ENCODE measurements at places on chromosomes 4 and X.

- DNase-seq = no peak
Measured at GRCh38 chr4:159271856-159272255, 169.0 kb downstream of the RAPGEF2 start.

- DNase-seq = no peak
Measured at GRCh38 chr4:39353478-39354253, 12.5 kb downstream of the RFC1 start.

DNA sequence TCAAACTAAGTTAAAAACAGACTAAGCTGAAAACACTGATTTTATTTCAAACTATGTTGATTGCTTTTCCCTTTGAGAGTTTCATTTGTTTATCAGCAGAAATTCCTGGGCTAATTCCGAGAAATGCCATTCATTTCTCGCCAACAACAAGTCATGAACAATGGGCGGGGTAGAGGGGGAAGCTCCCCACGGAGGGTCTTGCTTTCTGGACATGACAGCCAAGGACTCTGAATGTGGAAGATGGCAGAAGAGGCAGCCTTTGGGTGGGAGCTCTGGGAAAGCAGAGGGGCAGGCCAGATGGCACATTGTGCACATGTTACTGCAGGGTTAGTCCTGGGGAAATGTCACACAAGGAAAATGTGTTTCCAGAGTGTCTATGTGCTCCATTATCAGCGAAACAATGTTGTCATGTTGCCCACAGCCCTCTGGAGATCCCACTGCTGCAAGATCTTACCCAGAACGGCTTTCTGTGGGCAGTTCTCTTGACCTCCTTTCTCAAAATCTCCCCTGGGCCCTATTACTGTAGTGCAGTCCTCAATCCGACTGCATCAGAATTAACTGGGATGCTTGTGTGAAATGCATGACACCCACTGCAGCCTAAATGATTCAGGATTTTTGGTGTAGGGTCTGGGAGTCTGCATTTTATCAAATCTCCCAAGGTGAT lies 45.0 kb downstream of the CHRDL1 start:
- DNase-seq = no peak

DNA sequence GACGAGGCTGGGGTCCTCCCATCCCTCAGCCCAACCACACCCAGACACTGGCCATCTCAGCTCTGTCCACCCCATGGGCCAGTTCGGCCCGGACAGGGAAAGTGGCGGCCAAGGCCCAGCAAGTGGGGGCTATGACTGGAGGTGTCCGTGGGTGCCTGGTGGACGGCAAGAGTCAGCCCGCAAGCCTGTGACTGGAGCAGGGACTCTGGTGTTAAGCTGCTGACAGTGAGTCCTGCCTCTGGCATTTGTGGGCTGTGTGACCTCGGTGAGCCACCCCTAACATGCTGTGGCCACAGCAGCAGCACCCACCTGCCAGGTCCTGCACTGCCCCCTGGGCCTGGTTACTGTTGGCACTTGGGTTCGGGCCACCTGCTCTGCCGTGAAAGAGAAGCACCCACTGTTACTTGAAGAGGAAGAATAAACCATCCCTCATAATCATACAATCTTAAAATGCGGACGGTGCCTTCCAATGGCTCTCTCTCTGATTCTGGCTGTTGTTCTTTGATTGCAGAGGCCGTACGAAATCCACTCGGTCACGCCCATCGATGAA lies 252.0 kb downstream of the EVC2 start:
- DNase-seq = no peak

GRCh38 chrX:76977452-76977851 lies 469.7 kb upstream of the FGF16 start:
- no peak for DNase-seq

GRCh38 chr4:113311047-113311446 lies 261.6 kb downstream of the ANK2 start:
- DNase-seq = no peak

DNA sequence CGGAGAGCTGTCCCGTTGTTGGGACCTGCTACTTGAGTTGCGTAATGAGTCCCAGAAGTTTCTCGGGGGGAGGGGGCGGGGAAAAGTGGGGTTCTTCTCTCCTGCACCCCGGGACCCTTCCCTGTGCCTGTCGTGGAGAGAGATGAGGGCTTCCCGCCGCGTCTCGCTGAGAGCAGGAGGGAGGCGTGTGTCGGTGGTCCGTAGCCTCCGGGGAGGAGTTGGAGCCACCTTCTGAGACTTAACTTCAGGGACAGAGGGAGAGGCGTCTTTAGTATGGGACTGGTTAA lies 698 bp downstream of the AFF1 start:
- no peak for DNase-seq

- DNase-seq = no peak
Measured at GRCh38 chr4:133647206-133647605, 498.1 kb downstream of the PCDH10 start.

DNA sequence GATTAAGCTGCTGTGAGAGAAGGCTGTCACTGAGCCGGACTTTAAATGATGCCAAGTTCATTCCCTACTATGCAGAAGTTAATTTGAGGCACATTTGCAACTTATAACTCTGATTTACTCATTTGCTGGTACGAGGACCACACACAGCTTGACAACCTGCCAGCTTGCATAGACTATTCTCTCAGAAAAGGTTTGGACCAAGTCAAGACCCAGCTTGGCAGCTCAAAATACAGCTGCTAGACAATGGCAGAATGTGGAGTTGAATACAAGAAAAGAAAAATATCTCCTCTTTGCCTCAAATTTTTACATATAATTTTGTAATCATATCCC lies 338.9 kb downstream of the DHX15 start:
- no peak for DNase-seq

DNA sequence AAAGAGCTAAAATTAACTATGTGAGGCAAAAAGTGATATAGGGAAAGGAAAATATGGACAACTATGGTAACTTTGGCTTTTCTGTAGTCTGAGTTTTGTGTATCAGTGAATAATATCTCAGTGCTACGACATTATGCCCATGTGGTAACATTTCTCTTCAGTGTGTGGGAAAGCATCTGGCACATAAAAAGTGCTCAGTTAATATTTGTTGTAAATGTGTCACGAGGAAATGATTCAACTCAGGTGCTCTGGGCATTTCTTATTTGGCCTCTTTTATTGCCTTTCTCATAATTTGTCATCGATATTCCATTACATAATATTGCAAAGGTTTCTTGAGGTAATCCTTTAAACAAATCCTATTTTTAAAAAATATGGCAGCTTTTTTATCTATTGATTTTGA lies 17.6 kb downstream of the OFD1 start:
- DNase-seq = no peak

DNA sequence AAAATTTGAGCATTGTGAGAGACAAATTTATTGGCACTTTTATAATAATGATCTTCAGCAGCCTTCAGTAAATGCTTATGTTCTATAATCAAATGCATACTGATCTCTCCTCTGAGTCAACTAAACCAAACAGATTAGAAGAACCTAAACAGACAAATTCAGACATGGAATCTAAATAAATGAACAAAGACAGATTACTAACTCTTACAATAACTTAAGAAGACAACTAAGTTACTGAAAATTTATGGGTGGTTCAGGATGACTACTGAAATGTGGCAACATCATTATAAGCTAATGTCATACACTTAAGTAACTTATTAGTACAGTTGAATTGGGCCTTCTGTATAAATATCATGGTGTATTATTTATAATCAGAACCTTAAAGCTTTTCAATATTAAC lies 127.3 kb downstream of the NEK1 start:
- no peak for DNase-seq

DNA sequence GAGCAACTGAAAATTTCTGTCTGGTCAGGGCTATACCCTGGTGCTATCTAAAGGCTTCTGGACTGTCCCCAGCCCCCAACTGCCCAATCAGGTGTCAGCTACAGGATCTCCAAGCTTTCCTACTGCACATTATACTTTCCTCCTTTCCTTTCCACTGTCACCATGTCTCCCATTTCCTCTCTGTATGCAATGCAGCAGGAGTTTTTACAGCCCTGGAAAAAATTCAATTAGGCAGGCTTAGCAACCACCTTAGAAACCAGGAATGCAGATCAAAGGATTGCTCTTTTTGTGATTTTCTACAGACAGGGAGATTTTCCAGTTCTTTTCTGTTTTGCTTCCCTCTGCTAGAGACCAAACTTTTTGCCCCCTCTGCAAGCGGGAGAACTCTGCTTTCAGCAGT lies 6.0 kb upstream of the NAF1 start:
- DNase-seq = no peak

- no peak for DNase-seq
Measured at GRCh38 chr4:12957108-12957507, 527.0 kb downstream of the RAB28 start.

GRCh38 chrX:10423716-10424115 lies 196.7 kb downstream of the MID1 start:
- no peak for DNase-seq

DNA sequence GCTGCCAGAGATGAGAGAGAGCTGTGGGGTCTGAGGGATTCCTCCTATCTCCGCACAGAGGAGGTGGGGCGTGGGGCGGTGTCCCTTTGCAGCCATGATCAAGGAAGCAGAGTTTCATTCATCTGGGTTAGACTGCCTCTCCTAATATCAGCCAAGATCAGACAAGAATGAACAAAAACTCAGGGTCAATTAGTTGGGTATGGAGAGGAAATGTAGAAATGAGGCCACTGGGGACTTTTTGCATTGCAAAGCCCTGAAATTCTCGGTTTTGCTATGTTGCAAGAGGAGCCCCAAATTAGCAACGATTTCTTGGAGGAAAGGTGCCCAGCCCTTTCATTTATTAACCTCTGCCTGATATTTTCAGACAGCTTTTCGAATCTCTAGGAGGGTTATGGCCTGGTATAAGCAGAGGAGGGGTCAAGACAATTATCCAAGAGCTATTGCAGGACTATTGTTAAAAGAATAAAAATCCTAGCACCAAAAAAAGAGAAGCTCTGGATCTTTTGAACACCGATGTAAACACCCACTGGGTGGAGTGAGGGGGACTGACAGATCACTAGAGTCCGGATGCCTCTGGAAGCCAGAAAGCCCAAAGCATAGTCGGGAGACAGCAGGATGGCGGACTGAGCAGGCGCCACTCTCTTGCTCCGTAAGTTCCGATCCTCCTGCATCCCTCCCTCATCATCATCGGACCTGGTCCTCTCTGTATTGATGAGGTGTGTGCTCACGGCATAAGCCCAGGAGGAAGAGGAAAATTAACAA lies 34.4 kb upstream of the ACSL1 start:
- DNase-seq = no peak

DNA sequence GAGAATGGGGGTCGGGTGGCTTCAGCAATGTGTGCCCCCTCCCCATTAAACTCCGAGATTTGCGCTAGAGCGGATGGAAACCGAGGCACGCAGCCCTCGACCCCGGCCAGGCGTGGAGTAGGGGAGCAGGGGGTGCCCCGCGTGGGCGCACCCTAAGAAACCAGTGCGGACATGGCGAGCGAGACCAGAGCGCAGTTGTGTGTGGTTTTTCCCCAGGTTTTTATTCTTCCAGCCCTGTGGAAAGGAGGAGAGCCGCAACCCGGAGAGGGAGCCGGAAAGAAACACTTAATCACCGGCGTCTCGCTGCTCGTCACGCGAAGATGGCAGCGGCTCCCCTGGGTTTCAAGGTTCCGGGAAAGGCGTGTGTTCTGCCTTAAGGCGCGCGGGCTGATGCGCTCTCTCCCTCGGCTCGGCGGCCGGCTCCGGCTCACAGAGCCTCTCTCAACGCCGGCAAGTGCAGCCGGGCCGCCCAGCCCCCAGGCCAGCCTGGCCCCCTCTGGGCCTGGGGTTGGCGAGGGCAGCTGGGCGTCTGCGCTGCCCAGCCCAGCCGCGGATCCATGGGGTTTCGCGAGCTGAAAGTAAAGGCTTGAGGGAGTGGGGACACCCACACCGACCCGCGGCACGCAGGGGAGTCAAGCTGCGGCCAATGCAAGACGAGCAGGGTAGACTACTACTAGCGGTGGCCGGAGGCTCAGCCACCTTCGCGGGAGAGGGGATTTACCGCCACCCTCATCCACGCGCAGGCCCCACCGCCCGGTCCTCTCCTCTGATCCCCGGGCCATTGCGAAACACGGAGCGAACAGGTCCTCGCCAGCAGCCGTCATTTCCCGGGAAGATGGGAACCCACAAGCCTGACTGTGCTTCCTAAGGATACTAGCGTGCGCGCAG lies 74.0 kb upstream of the BCOR start:
- no peak for DNase-seq

GRCh38 chr4:180587379-180587778 lies 1655.8 kb upstream of the TENM3 start:
- no peak for DNase-seq

- DNase-seq = no peak
Measured at GRCh38 chr4:53378171-53378482, 686 bp downstream of the FIP1L1 start.

GRCh38 chr4:139866276-139866962 lies 200.8 kb downstream of the MGST2 start:
- no peak for DNase-seq

- DNase-seq = no peak
Measured at GRCh38 chr4:187995322-187996207, at the start of gene ZFP42. Gene ZFP42, plus strand, starts transcription at chr4:187995771. Its CDS starts 7,037 bp downstream, at chr4:188002808.

GRCh38 chr4:156228676-156229075 lies 275.0 kb upstream of the CTSO start:
- DNase-seq = no peak

GRCh38 chr4:10587697-10588096 lies 96.9 kb downstream of the CLNK start:
- DNase-seq = no peak

DNA sequence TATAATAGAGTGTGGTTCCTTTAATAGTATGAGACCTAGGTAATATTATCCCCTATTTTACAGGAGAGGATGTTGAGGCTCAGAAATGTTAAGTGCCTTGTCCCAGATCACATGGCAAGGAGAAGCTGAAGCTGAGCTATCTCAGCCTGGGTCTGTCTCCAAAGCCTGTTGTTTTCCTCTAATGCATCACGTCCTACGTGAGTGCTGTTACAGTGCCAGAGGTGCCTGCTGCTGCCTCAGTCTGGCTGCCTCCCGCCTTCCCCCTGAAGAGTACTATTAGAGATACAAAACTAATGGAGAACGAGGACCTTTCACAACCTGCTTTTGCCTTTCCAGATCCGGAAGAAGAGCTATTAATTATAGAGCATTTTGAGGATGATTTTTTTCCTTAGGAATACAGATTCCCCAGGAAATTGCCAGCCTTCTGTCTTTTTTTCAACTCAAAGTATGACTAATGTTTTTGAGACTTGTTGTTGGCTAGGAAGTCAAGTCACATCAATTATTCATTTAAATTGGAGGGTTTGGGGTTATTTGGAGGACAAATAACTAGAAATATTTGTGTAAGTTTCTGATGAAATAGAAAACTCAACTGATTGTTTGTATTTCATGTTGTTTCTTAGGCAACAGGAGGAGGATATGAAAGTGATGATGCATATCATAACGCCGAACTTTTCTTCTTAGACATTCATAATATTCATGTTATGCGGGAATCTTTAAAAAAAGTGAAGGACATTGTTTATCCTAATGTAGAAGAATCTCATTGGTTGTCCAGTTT lies 43.9 kb upstream of the MTMR1 start:
- DNase-seq = no peak

DNA sequence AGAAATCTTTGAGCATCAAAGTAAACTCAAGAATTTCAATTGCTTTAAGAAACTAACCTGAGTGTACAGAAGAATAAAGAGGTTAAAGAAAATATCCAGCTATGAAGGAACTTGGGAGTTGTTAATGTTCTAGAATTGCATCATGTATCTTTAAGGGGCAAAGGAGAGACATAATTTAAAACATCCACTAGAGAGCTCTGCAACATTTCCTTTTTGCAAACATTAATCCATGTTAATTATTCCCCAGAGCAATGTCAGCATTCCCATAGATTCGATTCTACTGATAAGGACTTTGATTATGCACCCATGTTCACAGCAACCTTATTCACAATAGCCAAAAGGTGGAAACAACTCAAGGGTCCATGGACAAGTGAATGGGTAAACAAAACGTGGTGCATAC lies 80.2 kb upstream of the SORBS2 start:
- DNase-seq = no peak
